ENCODE measurements at places on chromosomes 5 and 9.

- DNase-seq: no peak
Measured at GRCh38 chr9:4574657-4575243, 84.5 kb downstream of the SLC1A1 start.

- DNase-seq: no peak
Measured at GRCh38 chr9:123362856-123363255, 6.9 kb downstream of the CRB2 start.

GRCh38 chr5:78667461-78668103 is 19.0 kb upstream of the LHFPL2 start:
- DNase-seq: no peak

DNA sequence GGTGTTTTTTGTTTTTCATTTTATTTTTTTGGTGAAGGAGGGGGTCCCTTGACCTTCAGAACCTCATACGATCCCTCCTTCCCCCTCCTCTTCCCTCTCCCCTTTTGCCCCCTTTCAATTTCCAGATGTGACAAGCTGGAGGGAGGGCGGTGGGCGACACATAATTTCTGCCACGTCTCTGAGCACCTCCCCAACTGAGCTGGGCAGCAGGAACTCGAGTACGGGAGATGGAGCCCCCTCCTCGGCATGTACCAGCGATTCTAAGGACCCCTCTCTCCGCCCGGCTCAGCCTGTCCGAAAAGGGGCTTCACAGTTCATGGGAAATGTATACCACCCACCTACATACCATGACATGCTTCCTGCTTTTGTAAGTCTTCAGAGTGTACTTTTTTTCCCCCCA is 52.4 kb downstream of the PRRC2B start:
- DNase-seq: no peak

GRCh38 chr5:17412760-17413671 is 85.0 kb upstream of the TAF11L2 start:
- DNase-seq: no peak

DNA sequence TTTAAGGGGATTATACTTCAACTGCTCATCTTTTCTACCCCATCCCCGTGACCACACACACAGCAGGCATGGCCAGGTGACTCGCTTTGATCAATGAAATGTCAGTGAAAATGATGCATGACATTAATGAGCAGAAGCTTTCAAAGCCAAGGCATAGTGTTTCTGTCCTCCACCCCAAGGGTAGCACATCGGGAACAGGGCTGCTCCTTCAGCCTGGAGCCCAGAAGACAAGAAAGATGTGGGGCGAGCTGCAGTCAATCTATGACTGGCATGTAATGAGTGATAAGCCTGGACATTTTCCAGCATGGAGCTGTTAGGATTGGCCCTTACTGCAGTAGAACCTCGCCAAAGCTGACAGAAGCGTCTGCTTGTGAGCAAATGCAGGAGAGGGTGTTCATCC is 122.6 kb upstream of the IRX2 start:
- no peak for DNase-seq

- peak; percentile 36 for DNase-seq
Measured at GRCh38 chr5:75337366-75338021, 474 bp downstream of the HMGCR start.

- DNase-seq: no peak
Measured at GRCh38 chr9:126204197-126204596, 122.4 kb upstream of the MVB12B start.

- DNase-seq: peak; percentile 27
Measured at GRCh38 chr5:122091936-122092600, 14.0 kb upstream of the LOX start.

- DNase-seq: no peak
Measured at GRCh38 chr5:180591311-180591887, at the start of gene SCGB3A1. Gene SCGB3A1, minus strand, starts transcription at chr5:180591499. Its CDS starts 37 bp downstream, at chr5:180591462.

GRCh38 chr9:83449166-83449565 is 89.0 kb downstream of the FRMD3 start:
- DNase-seq: no peak

GRCh38 chr9:78539904-78540303 is 243.0 kb downstream of the PSAT1 start:
- no peak for DNase-seq

GRCh38 chr5:141788296-141788970 is 89.8 kb downstream of the PCDH1 start:
- no peak for DNase-seq

DNA sequence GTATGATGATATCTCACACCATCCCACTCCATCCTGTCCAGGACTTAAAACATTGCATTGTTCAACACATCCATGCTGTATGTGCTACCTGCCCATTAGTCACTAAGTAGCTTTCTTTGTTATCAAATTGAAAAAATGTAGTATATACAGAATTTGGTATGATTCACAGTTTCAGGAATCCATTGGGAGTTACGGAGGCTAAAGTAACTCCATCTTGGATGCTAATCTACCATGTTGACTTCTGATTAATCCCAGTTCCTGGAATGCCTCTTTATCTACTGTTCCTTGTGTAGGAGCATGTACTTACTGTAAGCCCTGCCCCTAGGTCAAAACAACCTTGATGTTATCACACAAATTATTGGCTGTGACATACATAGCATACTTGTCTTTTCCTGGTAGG is 38.9 kb upstream of the FOXB2 start:
- DNase-seq: no peak

DNA sequence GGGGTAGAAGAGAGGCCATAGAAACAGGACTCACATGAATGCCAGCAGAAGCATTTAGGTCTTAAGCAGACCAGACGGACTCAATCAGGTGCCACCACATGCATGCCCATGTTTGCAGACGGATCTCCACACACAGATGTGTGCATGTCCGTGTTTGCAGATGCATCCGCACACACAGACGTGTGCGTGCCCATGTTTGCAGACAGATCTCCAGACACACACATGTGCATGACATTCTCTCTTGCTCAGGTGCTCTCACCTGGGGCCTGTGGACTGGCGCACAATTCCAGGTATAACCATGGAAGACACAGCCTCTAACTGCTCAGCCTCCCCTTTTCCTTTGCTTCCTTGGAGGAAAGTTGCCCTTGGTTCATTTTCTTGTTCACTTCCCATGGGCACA is 148.3 kb downstream of the CACNA1B start:
- no peak for DNase-seq

DNA sequence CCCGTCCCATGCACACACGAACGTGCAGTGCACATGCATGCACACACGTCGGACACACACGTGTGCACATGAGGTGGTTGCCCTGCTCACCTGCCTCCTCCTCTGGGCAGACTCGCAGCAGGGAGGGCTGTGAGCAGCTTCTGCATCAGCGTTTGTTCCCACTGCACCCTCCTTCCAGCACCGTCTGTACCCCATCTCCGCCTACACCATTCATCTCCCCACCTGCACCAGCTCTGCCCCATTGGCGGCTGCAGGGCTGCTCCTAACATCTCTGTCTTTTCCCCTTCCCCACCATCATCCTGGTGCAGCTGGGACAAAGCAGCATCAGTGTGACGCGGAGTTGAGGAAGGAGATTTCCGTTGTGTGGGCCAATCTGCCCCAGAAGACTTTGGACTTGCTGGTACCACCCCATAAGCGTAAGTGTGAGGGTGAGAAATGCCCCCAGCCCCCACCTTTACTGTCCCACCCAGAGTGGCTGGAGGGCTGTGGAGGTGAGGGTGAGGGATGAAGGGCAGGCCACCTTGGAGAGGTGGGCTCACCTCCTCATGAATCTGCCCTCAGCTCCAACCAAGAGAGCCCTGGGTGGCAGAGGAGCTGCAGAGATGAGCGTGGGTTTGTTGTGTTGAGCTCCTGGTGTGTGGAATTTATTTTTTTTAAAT is 234.6 kb downstream of the CACNA1B start:
- DNase-seq: no peak

GRCh38 chr5:133827011-133827410 is 141.4 kb downstream of the C5orf15 start:
- DNase-seq: no peak

GRCh38 chr5:143343042-143343441 is 60.4 kb downstream of the NR3C1 start:
- no peak for DNase-seq

- DNase-seq: no peak
Measured at GRCh38 chr5:169796731-169797130, 159.7 kb downstream of the DOCK2 start.

DNA sequence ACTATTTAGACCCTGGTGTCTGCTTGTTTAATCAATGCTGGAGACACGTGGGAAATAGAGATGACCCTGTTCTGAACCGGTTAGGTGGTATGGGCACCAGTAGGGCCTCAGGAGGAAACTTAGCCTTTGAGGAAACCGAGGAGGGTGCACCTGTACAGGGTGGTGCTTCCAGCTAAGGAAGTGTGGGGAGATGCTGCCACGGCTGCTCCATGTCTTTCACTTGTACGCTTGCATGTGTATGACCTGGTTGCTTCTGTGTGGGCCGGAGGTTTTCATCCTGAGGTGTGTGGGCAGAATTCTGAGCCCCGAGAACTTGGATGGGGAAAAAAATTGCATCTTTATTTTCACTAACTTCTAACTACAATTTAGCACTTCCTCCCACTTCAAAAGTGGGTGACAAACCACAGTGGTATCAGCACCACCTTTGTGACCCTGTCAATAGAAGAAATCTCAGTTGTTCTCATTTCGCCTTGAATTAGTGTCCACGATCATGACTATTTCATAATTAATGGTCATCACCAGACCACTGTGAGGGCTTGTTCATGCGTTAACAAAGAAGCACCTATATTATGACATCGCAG is 99.8 kb upstream of the SPATA31C2 start:
- no peak for DNase-seq

All from hematopoietic multipotent progenitor cell treated with erythropoietin and hydrocortisone succinate and interleukin-3 and kit ligand, for 15 days (in vitro differentiated cells).